H9 (cell line): ENCODE measurements at places on chromosomes 7 and 10.

GRCh38 chr7:36723951-36724664 is at the start of gene AOAH:
Gene AOAH (minus strand): TSS chr7:36724494. CDS start chr7:36724148, 346 bp downstream.
- no peak for DNase-seq
- no peaks in the 10 kb centered on the region for H3K36me3 ChIP-seq
- H3K4me1 ChIP-seq: no peaks in the 10 kb centered on the region
- no peak within 1 kb of the TSS for H3K27ac ChIP-seq
- H3K27me3 ChIP-seq: no peaks in the 10 kb centered on the region

DNA sequence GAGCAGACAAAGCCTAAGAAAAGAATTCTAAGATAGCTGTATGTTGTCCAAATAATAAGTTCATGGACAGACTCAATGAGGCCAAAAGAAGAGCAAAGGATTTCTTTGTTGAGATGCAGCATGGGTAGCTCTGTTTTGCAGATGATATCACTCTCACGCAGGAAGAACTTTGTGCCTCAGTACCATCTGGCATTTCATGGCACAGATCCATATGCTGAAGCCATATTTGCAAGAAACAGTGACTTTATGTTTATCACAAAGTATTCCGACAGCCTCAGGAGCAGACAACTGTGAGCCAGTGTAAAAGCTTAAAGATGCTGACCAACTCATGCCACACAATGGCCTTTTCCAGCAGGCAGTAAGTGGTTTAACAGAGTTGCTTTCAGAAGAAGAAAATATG is 45.5 kb upstream of the RNF148 start:
- H3K4me1 ChIP-seq: peaks cover 6% of the 10 kb centered on the region
- no peaks in the 10 kb centered on the region for H3K27me3 ChIP-seq
- H3K36me3 ChIP-seq: no peaks in the 10 kb centered on the region
- no peak for DNase-seq
- H3K27ac ChIP-seq: no peak overlapping the region
- no peak overlapping the region for H3K4me3 ChIP-seq

- H3K4me1 ChIP-seq: peaks cover 8% of the 10 kb centered on the region; the same call in 1 of the 2 replicates
- no peak overlapping the region for H3K4me3 ChIP-seq
- no peaks in the 10 kb centered on the region for H3K36me3 ChIP-seq
- DNase-seq: no peak
- no peaks in the 10 kb centered on the region for H3K27me3 ChIP-seq
Observed at GRCh38 chr10:3178042-3178441, 5.5 kb upstream of the PITRM1 start.

- no peaks in the 10 kb centered on the region for H3K27me3 ChIP-seq
- peaks cover 5% of the 10 kb centered on the region; the same call in 1 of the 2 replicates for H3K4me1 ChIP-seq
- DNase-seq: no peak
- peaks cover 8% of the 10 kb centered on the region for H3K36me3 ChIP-seq
- H3K4me3 ChIP-seq: no peak overlapping the region
Observed at GRCh38 chr7:34296663-34297062, 361.4 kb upstream of the NPSR1 start.

GRCh38 chr7:16171928-16172327 is 249.4 kb downstream of the CRPPA start:
- H3K27me3 ChIP-seq: no peaks in the 10 kb centered on the region
- no peak for DNase-seq
- H3K4me1 ChIP-seq: no peaks in the 10 kb centered on the region
- H3K27ac ChIP-seq: no peak overlapping the region
- peaks cover 4% of the 10 kb centered on the region; the same call in 1 of the 2 replicates for H3K36me3 ChIP-seq

DNA sequence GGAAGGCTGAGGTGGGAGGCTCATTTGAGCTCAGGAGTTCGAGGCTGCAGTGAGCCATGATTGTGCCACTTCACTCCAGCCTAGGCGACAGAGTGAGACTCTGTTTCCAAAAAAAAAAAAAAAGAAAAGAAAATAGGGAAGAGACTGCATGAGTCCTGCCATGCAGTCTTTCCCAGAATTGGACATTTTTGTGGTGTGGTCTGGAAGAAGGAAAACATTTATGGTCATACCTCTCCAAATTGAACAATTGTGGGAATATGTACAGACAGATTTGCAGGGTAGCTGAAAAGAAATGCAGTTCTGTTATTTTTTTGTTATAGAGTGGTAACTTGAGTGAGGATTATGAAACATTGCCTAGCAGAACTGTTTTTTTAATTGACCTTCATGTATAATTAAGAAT is 198.1 kb downstream of the AUTS2 start:
- no peak overlapping the region for H3K27ac ChIP-seq
- no peak overlapping the region for H3K4me3 ChIP-seq
- H3K4me1 ChIP-seq: no peaks in the 10 kb centered on the region
- no peak for DNase-seq
- no peaks in the 10 kb centered on the region for H3K27me3 ChIP-seq
- no peaks in the 10 kb centered on the region for H3K36me3 ChIP-seq

- H3K36me3 ChIP-seq: peaks cover 6% of the 10 kb centered on the region; the same call in 1 of the 3 replicates
- no peak overlapping the region for H3K27ac ChIP-seq
- H3K4me3 ChIP-seq: no peak overlapping the region
- H3K27me3 ChIP-seq: no peaks in the 10 kb centered on the region
- DNase-seq: no peak
Observed at GRCh38 chr10:84427903-84428650, 99.7 kb downstream of the CCSER2 start.

DNA sequence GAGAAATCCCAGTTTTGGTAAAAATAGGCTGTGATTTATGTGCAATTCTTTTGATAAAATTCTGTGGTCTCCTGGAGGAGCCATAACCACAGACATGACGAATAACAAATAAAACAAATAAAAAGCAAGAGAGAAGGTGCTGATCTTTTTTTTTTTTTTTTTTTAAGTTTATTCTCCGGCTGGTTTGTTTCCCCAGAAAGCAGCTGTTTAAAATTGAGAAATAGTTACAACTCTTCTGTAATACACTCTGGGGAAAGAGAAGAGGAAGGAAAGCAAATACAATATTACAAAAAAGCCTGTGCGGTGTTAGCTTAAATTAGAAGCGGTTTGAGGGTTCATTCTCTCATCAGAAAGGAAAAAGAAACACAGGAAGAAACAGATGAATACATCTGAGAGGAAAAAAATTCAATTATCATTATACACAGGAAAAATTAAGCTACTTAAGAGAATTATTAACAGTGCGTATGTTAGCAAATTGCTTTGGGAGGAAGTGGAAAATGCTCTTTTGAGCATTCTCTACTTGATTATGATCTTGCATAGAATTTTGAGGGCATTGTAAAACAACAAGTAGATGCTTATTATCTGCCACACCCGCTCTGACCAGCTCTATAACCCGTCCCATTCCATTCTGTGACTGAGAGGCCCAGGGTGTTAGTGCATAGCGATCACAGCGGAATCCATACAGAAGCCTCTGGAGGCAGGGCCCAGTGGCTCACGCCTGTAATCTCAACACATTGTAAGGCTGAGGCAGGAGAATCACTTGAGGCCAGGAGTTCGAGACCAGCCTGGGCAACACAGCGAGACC is 40.6 kb upstream of the WAC start:
- no peak overlapping the region for H3K4me3 ChIP-seq
- H3K27me3 ChIP-seq: no peaks in the 10 kb centered on the region; the same call in 1 of the 2 replicates
- no peaks in the 10 kb centered on the region for H3K36me3 ChIP-seq

DNA sequence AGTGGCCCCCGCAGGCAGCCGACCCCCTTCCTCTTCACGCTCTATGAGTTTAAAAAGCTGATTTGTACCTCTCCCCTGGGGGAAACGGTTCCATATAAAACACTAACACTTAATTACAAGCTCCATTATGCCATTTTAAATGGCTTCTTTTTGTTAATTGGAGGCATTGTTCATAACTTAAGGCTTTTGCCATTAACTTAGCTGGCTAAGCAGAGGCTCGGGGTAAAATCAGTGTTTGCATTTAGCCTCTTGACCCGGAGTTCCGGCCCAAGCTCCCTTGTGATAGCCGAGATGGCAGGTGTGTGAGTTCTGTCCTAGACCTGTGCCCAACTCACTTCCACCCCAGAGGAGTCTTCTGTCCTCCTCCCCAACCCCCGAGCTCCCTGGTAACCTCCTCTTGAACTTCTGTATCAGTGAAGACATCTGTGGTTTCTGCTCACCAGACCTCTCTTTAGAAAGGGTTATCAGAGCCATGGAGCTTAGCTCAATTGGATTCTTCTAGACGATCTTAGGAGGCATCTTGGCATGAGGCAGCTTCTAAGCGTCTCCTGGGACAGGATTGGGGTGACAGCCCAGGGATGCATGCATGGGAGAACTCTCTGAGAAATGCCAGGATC is 34.2 kb upstream of the SH2B2 start:
- no peaks in the 10 kb centered on the region for H3K27me3 ChIP-seq
- H3K4me3 ChIP-seq: no peak overlapping the region
- DNase-seq: no peak
- H3K4me1 ChIP-seq: no peaks in the 10 kb centered on the region; the same call in 1 of the 2 replicates
- no peak overlapping the region for H3K27ac ChIP-seq
